ENCODE measurements at places on chromosomes 16 and 17.

- DNase-seq = no peak
Observed at GRCh38 chr17:73474370-73474988, 162.7 kb upstream of the CDC42EP4 start.

GRCh38 chr17:65515512-65515911 is 45.9 kb downstream of the AXIN2 start:
- DNase-seq = no peak

GRCh38 chr17:51860954-51861561 is 297.5 kb downstream of the CA10 start:
- no peak for DNase-seq

GRCh38 chr17:63447471-63448009 is 1.4 kb upstream of the CYB561 start:
- DNase-seq = no peak

DNA sequence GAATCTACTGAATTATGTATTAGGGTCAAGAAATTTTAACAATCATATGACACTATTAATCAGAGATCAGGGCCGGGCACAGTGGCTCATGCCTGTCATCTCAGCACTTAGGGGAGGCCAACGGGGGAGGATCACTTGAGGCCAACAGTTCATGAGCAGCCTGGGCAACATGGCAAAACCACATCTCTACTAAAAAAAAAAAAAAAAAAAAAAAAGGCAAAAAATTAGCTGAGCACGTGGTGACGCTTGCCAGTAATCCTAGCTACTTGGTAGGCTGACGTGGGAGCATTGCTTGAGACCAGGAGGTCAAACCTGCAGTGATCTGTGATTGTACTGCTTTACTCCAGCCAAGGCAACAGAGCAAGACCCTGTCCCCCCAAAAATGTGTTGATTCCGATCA is 52.5 kb upstream of the CLEC3A start:
- no peak for DNase-seq

- no peak for DNase-seq
Observed at GRCh38 chr16:16960785-16961184, 510.0 kb downstream of the XYLT1 start.

DNA sequence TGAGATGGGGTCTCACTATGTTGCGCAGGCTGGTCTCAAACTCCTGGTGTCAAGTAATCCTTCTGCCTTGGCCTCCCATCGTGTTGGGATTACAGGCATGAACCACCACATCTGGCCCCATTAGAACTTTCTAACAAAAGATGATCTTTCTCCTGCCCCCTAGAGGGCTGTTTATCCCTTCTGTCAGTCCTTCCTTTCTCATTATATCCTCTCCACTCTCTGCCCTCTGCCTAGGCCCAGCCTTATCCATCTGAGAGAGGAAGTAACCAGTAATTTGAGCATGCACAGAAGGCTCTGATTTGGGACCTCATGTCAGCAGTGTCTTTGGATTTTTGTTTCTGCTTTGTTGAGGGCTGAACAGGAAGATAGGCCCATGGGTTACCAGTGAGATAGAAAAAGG is 4.4 kb upstream of the DHX40 start:
- no peak for DNase-seq

All from stimulated activated CD8-positive, alpha-beta memory T cell treated with anti-CD3 and anti-CD28 coated beads, Interleukin-4, amount 100 ng/mL, for 1 hour (primary cell).